ENCODE measurements at places on chromosomes 5 and 9. TPM values are rescaled to one million over a fixed set of nuclear protein-coding genes. Genes with fewer than 3 reads are reported as not detected.

Gene FOXI1
- total RNA-seq = 2.2 TPM

Gene WNT8A
- 0.69 TPM for total RNA-seq

Gene SAXO1
- not detected for total RNA-seq

Gene RNF183
- total RNA-seq = not detected

Gene ALDH1A1
- total RNA-seq = 7.0 TPM

Gene PCDHB9
- 15.2 TPM for total RNA-seq

Gene GFPT2
- 10.1 TPM for total RNA-seq

Gene CDHR2
- 0.85 TPM for total RNA-seq

Gene PRDM9
- not detected for total RNA-seq

Gene PCDHA6
- 2.3 TPM for total RNA-seq

Gene DBH
- 0.08 TPM for total RNA-seq

Gene TEX48
- not detected for total RNA-seq

Gene CNTNAP3B
- 4.1 TPM for total RNA-seq

Gene SVEP1
- 0.08 TPM for total RNA-seq

Gene AQP7
- total RNA-seq = 0.64 TPM

Gene CD14
- total RNA-seq = not detected

Gene SLC6A18
- not detected for total RNA-seq

Gene LCN10
- not detected for total RNA-seq

Gene F12
- 1.4 TPM for total RNA-seq

Gene BTNL9
- 24.3 TPM for total RNA-seq

Measured in endothelial cell (in vitro differentiated cells).